ENCODE measurements at places on chromosomes 7 and 10.
A peak's percentile ranks its signal among the peaks of the same experiment; 100 is the strongest.

DNA sequence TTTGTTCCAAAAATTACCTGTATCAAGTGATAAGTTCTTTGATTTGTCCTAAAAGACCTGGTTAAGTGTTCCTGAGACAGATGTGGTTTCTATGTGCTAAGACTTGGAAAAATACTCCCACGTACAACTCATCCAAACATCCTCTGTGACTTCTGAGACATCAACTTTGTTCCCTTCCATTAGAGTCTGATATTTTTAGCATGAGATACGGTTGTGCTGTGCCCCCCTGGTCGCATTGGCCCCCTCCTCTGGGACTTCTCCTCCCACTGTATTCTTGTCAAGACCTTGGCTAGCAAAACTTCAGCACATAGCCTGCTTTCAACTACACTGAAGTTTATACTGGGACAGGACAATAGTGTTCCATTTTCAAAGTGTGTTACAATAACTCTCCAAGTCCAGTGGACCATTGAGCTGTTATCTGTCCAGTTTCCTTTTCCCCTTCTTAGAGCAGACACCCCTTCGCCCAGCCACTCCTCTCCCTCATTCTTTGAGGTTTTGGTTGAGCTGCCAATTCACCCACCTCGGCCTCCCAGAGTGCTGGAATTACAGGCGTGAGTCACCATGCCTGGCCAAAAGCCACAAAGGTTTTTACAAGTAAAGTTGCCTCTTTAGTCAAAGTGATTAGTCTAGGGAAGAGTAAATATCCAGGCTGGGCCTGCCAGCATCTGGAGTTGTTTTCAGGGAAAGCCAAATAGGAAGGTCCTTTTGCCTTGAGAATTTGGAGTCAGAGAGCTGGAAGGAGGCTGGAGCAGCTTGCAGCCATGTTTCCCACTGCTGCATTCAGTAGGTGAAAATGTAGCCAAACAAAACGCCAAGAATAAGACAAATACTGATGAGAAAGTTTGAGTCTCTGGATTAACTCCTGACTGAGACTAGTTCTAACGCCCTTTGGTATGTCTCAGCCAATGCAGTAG, 17.8 kb upstream of the PDLIM1 start:
- DNase-seq, result peak; percentile 98

- peak; percentile 37 for DNase-seq
Measured at GRCh38 chr7:156999958-157000726, 10.3 kb downstream of the MNX1 start.

- DNase-seq, result peak; percentile 52
Measured at GRCh38 chr10:48526011-48526821, 78.7 kb downstream of the ARHGAP22 start.

GRCh38 chr7:713488-714230, 12.8 kb upstream of the DNAAF5 start:
- peak; percentile 54 for DNase-seq

DNA sequence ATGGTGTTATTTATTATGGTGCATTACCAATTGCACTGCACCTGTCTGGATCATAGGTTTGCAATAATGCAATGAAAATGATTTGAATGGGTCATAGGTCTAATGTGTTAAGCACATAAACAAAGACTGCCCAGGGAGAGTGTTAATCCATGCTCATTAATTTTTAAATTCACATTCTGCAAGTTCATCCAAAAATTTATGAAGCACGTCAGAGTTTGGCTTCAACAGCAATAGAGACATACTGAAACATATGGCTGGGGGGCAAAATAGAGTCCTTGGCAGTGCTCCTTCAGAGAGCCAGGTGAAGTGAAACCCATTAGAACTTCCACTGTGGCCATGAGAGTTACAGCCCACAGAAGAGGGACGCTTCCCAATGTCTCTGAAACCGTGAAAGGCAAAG, 441.1 kb downstream of the POM121L12 start:
- DNase-seq, result no peak

DNA sequence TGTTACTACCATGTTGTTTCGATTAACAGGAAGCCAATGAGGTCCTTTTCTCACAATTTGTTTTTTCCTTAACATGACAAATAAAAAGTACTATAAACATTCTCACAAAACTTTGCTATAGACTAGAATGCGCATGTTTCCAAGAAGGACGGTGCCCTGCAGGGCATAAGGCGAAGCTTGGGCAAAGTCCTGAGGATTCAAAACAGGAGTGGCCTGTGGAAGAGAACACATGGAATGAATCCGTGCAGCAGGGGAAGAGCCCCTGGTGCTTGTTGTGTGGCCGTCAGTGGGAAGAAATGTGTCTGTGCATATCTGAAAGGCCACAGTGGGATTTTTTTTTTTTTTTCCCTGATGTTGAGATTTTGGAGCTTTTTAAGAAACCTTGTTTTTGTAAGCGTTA, 67.6 kb downstream of the ITGA8 start:
- no peak for DNase-seq

DNA sequence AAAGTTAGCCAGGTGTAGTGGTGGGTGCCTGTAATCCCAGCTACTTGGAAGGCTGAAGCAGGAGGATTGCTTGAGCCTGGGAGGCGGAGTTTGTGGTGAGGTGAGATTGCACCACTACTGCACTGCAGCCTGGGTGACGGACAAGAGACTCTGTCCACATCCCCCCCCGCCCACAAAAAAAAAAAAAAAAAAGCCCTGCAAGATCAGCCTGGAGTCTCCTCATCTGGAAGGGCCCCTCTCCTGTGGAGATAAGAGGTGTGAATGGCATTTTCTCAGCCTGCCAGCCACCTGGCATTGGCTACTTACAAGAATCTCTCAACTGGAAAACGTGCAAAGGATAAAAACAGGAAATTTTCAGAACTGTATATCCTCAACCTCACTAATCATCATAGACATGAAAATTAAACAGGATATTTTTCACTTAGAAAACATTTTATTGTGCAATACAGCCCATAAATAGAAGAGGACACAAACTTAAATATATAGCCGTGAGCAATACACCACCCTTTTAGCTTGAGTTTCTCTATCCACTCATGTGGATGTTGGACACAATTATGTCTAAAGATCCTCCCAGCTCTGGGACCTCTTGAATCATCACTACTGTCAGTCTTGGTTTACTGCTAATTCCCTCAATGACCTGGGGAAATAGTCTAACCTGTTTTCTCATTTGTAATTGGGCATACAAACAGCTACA, 11.3 kb upstream of the TSPAN15 start:
- DNase-seq, result peak; percentile 84

DNA sequence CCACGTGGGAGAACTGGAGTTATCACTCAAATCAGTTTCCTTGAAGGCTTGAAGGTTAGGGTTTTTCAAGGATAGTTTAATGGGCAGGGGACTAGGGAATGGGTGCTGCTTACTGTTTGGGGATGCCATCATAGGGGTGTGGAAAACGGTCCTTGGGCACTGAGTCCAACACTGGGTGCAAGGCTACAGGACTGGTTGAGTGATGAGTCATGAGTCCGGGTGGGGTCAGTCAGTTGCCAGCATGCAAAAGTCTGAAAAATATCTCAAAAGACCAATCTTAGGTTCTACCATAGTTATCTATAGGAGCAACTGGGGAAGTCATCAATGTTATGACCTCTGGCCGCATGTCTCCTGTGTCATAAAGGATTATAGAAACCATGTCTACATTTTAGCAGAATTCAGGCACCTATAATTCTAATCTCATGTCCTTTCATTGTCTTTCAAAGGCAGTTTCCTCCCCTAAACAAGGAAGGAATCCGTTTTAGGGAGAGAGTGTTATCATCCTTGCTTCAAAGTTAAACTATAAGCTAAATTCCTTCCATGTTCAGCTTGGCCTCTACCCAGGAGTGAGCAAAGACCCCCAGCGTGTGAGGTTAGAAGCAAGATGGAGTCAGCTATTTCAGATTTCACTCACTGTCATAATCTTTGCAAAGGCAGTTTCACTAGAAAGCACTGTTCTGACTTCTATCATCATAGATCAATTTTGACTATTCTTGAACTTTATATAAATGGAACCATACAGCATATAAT, 94.5 kb downstream of the COL26A1 start:
- peak; percentile 45 for DNase-seq

DNA sequence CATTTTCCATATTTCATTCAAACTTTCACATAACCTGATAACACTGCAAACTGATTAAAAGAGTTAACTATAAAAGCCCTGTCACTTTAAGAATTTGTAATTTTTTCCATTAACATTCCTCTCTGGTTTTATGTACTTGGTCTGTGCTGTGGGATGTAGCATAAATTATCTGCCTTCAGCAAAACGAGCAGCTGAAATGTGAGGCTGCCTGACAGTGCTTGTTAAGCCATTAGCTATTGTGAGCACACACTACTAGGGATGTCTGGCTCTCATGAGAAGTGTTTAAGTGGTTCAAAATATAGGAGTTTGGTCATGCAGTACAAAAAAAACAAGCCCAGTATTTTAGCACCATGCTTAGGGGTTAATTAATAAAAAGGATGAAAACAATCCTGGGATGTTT, 63.0 kb downstream of the HOXA1 start:
- no peak for DNase-seq

GRCh38 chr10:24869354-24870015, 82.9 kb downstream of the PRTFDC1 start:
- DNase-seq, result no peak

- peak; percentile 73 for DNase-seq
Measured at GRCh38 chr7:130490311-130490791, 1.5 kb upstream of the MEST start.

DNA sequence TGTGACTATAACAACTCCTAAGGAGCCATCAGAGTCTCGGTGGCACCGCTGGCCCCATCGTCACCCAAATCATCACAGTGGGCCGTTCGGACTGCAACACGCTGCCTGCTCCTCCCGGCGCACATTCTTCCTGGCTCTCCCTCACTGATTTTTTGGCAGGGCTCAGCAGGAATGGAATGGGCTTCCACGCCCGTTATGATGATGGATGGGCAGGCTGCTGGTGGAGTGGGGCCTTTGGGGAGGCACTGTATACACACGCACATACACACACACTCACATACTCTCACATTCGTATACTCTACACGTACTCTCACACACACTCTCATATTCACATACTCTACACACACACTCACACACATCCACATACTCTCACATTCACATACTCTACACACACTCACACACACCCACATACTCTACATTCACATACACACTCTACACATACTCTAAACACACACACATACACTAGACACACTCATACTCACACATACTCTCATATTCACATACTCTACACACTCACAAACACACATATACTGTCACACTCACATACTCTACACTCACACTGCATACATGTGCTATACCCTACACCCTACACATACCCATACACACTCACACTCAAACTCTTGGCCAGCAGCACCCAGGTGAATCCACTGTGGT, 99.8 kb downstream of the KCNMA1 start:
- DNase-seq, result no peak

DNA sequence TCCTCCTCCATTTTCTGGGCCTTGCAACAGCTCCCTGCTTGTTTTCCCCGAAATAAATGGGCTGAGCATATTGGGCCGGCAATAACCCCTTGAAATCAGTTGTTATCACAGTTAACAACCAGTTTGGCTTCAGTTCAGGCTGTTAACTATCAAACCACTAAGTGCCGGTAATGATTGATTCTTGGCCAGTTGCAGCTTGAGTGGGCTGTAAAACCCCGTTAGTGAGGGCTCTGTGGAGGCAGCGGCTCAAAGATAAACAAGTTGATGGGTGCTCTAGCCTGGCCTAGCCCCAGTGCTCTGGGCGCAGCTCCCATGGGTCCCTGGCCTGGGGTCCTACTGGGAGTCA, 8.3 kb downstream of the FGF8 start:
- DNase-seq, result no peak

DNA sequence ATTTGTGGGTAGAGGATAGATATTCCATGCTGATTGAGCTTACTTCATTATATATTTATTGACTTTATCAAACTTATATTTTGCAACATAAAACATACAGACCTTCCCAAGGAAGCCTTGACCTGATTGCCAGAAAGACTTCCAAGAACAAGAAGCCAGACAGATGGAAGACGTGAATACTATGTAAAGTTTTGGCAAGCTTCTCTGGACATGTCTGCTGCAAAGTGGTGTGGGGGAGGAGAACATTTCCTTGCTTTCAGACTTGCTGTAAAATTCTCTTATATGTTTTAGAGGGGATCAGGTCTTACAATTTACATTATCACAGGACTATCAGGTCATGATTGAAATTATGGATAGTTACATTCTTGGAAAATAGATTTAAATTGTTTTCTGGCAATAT, 23.4 kb downstream of the GPR158 start:
- DNase-seq, result no peak

DNA sequence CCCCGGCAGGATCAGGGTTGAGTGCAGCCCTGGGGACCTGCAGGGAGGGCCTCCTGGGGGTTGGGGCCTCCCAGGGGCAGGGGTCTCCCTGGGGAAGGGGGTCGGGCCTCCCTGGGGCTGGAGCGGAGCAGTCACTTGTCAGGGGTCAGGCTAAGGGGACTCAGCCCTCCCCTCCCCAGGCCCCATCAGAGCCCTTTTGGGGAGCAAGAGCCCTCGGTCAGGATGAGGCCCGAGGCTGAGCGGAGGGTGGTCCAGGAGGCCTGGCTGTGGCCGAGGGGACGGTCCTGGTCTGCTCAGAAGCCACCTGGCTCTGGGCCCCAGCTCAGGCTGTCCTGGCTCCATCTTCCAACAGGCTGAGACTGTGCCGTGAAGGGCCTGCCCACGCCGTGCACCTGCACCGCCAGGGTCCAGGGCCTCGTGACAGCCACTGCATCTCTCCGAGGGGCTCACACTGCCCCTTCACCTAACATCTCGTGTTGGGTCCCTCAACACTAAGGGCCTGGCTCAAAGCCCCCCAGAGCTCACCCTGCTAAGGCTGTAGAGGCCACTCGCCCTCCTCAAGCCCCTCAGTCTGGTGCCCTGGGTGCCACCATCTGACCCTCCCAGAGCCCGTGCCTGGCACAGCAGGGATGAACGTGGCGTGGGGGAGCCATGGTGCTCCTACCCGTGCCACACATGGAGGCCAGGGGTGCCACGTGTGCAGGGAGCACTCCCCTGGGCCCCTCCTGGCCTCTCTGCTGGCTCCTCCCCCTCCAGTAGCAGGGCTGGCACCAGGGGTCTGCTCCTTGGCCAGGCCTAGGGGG, 12.9 kb downstream of the BHLHA15 start:
- no peak for DNase-seq

GRCh38 chr10:114301177-114301576, 62.1 kb downstream of the VWA2 start:
- no peak for DNase-seq

DNA sequence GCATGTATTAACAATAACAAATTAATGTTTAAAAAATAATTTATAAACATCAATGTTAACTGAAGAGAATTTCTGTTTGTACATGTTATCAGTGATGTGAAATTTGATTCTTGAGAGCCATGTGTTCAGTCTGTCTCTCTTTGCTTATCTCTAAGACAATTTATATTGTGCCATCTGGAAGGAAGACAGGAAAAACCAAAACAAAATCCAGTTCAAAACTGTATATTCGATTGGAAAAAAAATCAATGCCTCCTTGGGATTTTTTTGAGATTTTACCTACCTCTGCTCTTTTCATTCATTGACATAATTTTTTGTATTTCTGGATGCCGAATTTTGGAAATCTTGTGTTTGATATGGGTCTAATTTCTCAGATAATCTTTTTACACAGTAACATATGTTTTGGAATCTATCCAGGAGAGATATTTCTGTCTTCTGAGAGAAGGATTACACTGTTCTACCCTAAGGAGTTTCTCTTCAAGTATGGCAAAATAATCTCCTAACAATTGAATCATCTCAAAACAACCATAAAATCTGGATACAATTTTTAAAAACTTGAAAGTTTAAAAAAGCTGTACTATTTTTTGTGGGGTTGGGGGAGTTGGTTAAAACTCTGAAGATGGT, 311.9 kb upstream of the GNAI1 start:
- no peak for DNase-seq

- no peak for DNase-seq
Measured at GRCh38 chr7:26550492-26550891, 258.8 kb downstream of the SNX10 start.
